ENCODE measurements at places on chromosomes 3 and 15.
A peak's percentile ranks its signal among the peaks of the same experiment; 100 is the strongest.

DNA sequence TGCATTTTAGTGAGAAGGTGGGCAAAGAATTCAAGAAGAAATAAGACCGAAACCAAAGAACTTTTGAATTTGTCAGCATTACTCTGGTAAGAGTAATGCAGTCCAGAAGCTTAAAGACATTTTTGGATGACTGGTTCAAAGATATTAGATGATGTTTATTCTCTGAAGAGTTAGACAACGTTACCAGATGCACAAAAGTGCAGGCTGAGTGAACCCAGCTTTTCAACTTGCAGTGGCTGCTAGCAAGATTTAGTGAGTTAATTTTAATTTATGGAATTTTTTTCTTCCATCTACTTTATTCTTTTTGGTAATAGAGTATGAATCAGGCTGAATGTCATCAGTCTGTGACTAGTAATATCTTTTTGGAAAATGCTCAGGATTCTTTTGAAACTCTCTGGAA lies 267.3 kb upstream of the AZI2 start:
- DNase-seq, result no peak

DNA sequence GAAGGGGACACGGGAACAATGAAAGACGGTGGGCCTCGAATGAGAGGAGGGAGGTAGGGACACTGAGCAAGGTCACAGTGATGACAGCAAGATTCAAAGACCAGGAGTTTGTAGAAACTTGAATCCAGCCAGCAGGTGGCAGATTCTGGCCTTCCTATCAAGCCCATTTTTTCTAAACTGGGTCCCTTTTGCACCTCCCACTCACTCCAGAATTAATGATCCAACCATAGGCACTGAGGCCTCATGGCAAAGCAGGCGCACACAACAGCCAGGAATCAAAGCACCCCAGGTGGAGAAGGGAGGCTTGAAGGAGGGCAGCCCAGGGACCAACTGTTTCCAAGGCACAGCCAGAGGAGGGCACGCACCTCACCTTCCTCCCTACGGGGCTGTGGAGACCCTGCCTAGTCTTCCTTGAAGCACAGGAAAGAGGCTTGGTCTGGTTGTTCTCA lies 90.2 kb downstream of the ANP32A start:
- DNase-seq, result peak; percentile 31

- DNase-seq, result no peak
Observed at GRCh38 chr3:103894162-103894822, 1459.5 kb downstream of the ZPLD1 start.

GRCh38 chr15:31842532-31843195 lies 187.7 kb upstream of the CHRNA7 start:
- no peak for DNase-seq

- no peak for DNase-seq
Observed at GRCh38 chr3:187678726-187679268, 8.6 kb upstream of the SST start.

GRCh38 chr15:66896611-66897010 lies 168.8 kb upstream of the SMAD3 start:
- no peak for DNase-seq

DNA sequence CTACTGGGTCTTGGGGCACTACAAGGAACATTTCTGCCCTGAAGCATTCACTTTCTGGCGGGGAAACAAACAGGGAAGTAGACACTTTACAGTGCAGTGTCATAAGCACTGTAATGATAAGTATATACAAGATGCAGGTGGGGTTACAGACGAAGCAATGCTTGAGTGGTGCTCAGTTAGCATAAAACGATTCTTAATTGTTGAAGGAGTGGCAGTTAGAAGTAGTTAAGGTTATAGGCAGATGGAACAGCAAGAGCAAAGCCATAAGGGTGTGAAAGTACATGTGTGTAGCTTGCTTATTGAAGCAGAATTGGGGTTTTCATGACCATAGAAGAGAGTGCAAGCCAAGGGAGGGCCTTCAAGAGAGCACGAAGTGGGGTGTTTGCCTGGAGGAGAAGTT lies 46.2 kb downstream of the SLC25A26 start:
- DNase-seq, result no peak
